ENCODE measurements at places on chromosomes 3 and 15.

DNA sequence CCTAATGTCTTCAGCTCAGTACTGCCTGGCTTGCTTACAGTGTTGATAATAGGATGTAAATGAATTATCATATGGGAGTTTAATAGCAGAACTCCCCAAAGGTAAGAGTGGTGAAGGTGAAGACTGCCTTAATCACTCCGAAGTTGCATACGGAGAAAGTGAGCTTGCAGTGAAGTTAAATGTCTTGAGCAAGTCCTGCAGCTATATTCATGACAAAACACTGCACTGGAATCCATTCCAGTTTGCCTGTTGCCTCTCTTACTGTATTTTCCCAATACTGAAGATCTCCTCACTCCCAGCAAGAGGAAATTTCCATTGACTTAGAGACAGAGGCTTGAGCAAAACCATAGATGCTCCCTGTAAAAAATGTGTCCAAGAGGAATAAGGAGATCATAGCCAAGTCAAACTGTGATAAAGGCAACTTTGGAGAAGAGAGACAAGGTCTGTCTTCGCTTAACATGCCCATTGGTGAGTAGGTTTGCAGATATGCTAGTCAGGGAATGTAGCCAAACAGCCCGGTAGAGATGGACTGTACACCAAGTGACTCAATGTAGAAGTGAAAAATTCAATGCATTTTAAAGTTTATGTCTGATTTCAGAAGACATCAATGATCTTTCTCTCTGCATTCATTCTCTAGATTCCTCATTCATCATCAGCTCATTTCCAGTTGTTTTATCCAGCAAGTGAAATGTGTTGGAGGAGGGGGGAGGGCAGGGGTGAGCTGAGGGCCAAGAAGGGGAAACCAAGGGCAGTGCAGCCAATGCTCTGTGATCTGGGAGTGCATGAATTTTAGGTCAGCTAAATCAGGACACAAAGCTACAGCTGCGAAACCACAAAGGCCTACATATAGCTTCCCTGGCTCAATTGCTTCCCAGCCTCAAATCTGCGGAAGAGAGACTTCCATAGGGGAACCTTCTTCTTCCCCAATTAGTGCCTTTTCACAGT is 667.1 kb upstream of the NR2F2 start:
- DNase-seq = no peak

DNA sequence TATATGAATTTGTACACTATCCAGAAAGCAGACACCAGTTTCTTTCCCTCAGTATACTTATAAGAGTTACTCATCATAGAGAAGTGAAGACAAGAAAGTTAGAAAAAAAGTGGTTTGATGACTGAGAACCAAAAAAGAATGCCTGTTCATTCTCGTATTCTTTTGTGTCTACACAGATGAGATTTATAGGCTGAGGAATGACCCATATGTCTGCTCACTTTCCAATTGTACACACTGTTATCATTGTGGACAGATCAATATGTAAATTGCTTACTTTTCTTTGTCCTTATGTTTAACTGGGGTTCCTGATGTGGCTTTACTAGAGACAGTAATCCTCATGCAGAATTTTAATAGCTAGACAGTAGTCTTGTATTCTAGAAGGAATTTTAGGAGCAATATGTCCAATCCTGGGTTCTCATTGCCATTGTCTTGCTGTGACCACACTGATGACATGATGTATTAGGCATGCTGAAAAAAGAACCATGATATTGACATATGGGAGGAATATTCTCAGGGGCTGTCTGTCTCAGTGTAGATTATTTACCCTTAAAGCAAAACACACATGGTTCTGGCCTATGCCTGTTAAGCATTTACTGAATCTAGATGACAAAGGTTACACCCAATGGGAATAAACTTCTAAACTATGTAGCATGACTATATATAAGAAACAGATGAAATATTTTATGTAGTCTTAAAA is 669.7 kb downstream of the ROBO1 start:
- no peak for DNase-seq

DNA sequence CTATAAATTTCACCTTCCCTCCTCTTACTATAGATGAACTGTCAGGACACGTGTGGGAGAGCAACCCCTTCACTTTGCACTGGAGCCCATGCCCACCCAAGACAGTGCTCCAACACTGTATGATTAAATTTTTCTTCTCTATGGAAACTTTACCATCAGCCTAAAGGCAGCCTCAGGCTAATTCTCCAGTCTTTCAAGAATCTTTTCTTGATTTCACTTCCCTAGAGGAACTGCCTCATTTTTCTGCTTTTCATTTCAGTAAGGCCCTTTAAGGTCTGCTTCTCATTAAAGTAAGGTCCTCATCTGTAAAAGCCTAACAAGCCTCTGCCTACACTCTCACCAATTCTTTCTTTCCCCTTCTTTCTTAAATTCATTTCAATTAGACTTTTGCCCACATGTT is 137.3 kb downstream of the KCNMB2 start:
- DNase-seq = no peak

GRCh38 chr15:31828594-31828993 is 201.7 kb upstream of the CHRNA7 start:
- no peak for DNase-seq

GRCh38 chr15:73695773-73696640 is 11.8 kb downstream of the CD276 start:
- no peak for DNase-seq

DNA sequence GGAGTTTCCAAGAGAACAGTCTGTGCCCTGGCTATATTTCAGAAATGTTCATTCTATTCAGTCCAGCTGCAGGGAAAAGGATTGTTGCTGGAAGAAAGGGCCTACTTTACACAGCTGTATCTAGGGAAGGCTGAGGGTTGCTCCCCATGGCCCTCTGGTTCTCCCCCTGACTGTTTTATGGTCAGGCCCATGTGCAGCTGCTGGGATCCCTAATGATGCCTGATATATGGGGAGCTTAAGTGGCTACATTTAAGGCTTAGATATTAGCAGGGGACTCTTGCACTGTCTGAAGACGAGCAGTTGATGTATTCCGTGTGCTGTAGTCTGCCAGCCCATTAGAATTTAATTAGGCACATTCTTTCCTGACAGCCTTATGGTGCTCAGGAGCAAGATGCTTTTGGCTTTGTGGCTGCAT is 72.0 kb downstream of the FAM43A start:
- no peak for DNase-seq

DNA sequence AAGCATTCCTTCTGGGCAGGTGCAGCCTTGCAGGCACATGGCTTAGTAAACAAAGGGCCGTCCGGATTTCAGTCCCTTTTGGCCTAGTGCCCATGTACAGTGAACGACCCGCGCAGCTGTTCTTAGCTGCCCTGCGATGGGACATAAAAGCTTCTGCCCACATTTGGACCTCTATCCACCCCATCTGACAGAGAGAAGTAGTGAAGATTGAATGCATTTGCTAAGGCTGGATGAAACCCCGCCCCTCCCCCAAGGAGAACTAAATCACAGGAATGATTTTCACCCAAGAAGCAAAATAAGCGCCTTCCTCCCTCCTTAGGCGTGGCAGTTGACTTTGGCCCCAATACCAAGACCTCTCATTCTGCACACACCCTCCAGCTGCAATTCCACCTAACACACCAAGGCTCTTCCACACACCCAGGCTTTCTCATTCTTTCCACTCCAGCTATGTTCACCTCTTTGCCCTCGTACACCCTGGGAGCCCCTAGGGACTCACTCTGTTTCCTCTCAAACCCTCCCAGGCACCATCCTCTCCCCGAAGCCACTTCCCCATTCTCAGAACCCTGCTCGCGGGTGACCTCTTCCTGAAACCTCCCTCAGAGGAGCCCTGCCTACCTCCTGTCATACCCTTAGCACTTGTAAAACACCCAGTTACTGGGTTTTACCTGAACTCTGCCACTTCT is 14.1 kb upstream of the HRH1 start:
- DNase-seq = peak; percentile 75
